ENCODE measurements at places on chromosomes 11 and 22.

GRCh38 chr22:41237036-41237706, 3.6 kb downstream of the CHADL start:
- no peak for DNase-seq

GRCh38 chr11:90770007-90770406, 547.2 kb upstream of the CHORDC1 start:
- DNase-seq: no peak

DNA sequence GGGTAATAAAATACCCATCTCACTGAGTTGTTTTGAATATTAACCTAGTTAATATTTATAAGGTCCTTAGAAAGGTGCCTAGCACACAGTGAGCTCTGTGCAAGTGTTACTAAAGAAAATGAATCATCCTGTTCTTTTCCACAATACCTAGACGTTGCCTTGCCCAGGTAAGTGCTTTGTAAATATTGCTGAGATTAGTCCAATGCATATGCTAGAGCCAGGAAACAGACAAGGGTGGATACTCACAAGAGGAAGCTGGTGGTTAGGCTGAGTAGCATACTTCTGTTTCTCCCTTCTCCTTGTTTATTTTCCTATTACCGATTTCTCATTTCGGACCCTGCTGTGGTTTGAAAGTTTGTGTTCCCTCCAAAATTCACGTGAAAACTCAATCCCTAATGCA, 58.1 kb upstream of the BARX2 start:
- no peak for DNase-seq

DNA sequence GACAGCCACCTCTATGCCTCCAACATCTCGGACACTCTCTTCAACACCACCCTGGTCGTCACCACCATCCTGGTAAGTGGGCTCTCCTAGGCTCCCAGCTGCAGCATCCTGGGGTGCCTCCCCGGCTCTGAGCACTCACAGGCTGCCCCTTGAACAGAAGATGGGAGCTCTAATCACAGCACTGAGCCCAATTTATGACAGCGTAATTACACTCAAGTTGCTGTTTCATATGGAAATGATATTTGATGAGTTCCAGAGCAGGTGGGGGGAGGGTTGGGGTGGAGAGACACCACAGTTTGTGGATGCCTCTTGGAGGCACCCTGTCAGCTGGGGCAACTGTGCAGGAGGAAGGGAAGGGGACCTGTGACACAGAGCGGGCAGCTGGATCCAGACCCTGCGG, 125.3 kb upstream of the TBCEL start:
- no peak for DNase-seq

- DNase-seq: no peak
These were observed 19.2 kb upstream of the DGCR8 start for GRCh38 chr22:20060700-20061480.
